CD4-positive, alpha-beta T cell treated with Interleukin-6 for 4 hours (primary cell): ENCODE measurements at places on chromosomes 3 and 15.
A peak's percentile ranks its signal among the peaks of the same experiment; 100 is the strongest.

GRCh38 chr3:10338591-10339353 lies 17.9 kb upstream of the SEC13 start:
- DNase-seq, result no peak

GRCh38 chr3:49295489-49296058 lies 18.5 kb upstream of the C3orf62 start:
- DNase-seq, result peak; percentile 45

GRCh38 chr3:32835961-32836360 lies 18.2 kb downstream of the TRIM71 start:
- no peak for DNase-seq

GRCh38 chr15:33846142-33846541 lies 122.2 kb upstream of the CHRM5 start:
- DNase-seq, result no peak

- DNase-seq, result no peak
Observed at GRCh38 chr3:25454005-25454927, 26.2 kb downstream of the RARB start.

- no peak for DNase-seq
Observed at GRCh38 chr15:90104551-90104950, 2.3 kb upstream of the IDH2 start.

DNA sequence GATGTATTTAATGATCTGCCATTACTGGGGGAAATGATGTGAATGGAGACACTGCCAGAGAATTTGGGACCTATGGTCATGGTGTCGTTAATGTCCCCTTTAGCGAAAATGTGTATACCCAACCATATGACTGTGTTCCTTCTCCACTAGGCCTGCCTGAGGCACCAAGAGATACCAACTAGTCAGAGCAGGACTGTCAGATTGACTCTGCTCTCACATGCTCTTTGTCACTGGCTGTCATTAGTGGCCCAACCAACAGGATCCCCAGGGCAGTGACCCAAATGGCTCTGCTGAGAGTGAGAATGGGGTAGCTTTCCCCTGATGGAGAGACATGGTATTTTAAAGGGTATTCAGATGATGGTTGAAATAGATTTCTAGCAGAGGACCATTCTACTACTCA lies 2.8 kb downstream of the TAGLN3 start:
- DNase-seq, result no peak

GRCh38 chr3:20537234-20537633 lies 351.2 kb upstream of the SGO1 start:
- DNase-seq, result no peak

- DNase-seq, result peak; percentile 3
Observed at GRCh38 chr3:69288161-69288895, 97.6 kb downstream of the FRMD4B start.

GRCh38 chr15:48856942-48857341 lies 21.0 kb upstream of the EID1 start:
- DNase-seq, result no peak

GRCh38 chr3:153084431-153084830 lies 77.6 kb upstream of the RAP2B start:
- DNase-seq, result no peak

DNA sequence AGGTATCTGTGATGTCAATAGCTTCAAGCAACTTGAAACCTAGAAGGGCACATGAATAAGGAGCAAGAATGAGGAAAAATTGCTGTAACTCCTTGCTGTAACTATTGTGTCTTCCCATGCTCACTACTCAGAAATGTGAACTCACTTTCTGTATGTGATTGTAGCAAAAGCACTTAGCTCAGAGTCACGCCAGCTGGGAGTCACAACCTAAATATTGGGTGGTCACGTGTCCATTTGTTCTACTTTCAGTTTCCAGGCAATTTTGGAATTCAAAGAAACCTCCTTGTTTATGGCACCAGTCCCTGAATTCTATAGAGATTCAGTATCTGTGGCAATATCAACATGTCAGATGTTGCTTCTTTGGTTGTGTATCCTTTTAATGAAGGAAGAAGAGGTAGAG lies 241.6 kb upstream of the AZI2 start:
- DNase-seq, result no peak
